Suppressor macrophage (primary cell): ENCODE measurements at places on chromosomes 7 and 10.

GRCh38 chr7:2182461-2182860 is 50.3 kb downstream of the MAD1L1 start:
- DNase-seq = no peak

GRCh38 chr7:156167417-156167807 is 355.1 kb upstream of the SHH start:
- DNase-seq = no peak

- no peak for DNase-seq
Observed at GRCh38 chr10:36802490-36803153, 322.8 kb upstream of the ANKRD30A start.

- DNase-seq = no peak
Observed at GRCh38 chr10:441659-442058, 247.8 kb downstream of the DIP2C start.

DNA sequence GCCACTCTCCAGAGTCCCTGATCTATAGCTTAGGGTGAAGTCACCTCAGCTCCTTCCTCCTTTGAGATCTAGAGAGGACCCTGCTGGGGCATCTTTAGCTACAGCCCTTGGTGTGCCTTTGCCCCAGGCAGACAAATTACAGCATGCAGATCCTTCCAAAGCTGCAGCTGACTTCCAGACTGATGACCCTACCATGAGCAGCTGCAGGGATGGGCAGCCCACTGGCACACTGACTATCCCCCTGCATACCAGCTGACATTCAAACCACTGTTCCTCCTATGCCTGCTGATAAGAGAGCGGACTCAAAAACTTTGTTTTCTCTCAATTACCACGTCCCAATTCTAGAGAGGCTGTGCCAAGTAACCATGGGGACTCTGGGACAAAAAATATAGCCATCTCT is 70.6 kb downstream of the COL13A1 start:
- DNase-seq = no peak
